ENCODE measurements at places on chromosomes 1 and 21.

- DNase-seq = no peak
Observed at GRCh38 chr1:163768576-163768975, 446.8 kb downstream of the NUF2 start.

GRCh38 chr1:230632273-230632873, 9.9 kb upstream of the COG2 start:
- no peak for DNase-seq

DNA sequence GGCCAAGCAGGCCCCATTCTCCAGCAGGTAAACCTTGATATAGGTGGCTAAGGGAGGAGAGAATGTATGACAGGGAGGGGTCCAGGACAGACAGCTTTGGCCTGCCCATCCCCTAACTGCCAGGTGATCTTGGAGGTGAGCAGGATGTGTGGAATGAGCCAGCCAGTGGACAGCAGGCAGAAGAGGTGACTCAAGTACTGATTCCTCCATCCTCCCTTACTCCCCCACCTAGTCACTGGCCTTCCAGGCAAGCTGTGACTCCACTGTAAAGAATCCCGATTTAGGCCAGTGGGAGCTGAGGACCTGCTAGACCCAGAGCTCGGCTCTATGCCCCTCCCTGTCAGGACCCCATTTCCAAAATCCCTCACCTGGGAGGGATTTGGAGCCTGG, 36.6 kb downstream of the RIMS3 start:
- no peak for DNase-seq

- DNase-seq = no peak
Observed at GRCh38 chr1:147628441-147628840, 41.9 kb downstream of the ACP6 start.

GRCh38 chr21:15098908-15099307, 34.1 kb upstream of the NRIP1 start:
- no peak for DNase-seq

GRCh38 chr1:113783254-113784103, 24.2 kb upstream of the PHTF1 start:
- peak; percentile 15 for DNase-seq

- no peak for DNase-seq
Observed at GRCh38 chr1:201813226-201813625, 15.7 kb upstream of the IPO9 start.

- DNase-seq = no peak
Observed at GRCh38 chr1:14800014-14800413, 201.5 kb downstream of the KAZN start.

GRCh38 chr1:55040933-55041494, 1.7 kb downstream of the PCSK9 start:
- DNase-seq = no peak

DNA sequence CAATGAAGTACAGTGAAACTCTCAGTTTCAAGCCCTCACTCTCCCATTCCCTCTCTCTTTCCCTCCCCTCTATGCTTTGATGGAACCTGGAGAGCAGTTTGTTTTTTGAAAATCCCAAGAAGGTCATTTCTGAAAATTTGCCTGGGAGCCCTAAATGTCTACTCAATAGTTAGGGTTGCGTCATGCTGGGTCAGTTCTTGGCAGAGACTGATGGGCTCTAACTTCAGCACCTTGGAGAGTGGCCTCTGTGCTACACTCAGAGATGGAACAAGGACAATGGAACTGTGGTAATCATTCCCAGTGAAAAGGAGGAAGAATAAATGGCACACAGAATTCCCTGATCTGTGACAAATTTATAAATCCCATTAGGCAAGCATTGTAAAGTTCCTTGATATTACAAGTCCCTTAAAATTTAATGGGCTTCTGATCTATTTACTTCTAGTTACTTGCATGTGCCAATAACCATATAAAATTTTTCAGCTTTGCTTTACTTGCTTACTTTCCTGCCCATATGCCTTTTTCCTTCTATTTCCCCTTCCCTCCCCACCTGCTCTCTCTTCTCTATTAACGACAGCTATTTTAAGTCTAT, 182.9 kb upstream of the KCND3 start:
- no peak for DNase-seq

- peak; percentile 26 for DNase-seq
Observed at GRCh38 chr1:204357551-204358490, 1.9 kb downstream of the PLEKHA6 start.

- no peak for DNase-seq
Observed at GRCh38 chr1:27348861-27349783, 7.3 kb downstream of the SYTL1 start.

- DNase-seq = no peak
Observed at GRCh38 chr1:155850345-155850744, 6.7 kb downstream of the GON4L start.

GRCh38 chr1:94463056-94463764, 45.0 kb downstream of the ABCD3 start:
- DNase-seq = no peak

GRCh38 chr1:162868972-162869371, 8.0 kb upstream of the CCDC190 start:
- DNase-seq = no peak

All from stimulated activated naive B cell treated with anti-CD40 and anti-IgM and Interleukin-4, amounts not matched to agents 10 μg/mL and 1 μg/mL and 100 μg/mL, for 72 hours (primary cell).